ENCODE measurements at places on chromosomes 16 and 17.

- no peak for DNase-seq
These were observed 1.3 kb downstream of the GNGT2 start for GRCh38 chr17:49209061-49209571.

- no peak for DNase-seq
These were observed 28.4 kb upstream of the VWA3A start for GRCh38 chr16:22063888-22064467.

DNA sequence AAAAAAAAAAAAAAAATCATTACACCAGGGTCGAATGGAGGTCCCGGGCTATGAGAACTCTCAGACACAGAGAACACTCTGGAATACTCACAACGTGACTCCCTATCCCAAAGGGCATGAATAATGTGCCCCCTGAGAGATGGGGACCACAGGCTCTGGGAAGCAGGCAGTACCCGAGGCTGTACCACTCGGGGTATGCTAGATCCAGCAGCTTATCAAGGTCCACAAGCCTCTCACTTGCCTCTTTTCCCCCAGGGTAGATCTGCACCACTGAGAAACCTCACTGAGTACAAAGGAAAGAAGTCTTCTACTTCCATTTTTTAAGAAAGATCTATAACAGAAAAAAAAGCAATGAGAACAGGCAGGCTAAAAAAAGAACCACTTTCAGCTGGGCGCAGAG lies 40.5 kb downstream of the WDR59 start:
- no peak for DNase-seq

DNA sequence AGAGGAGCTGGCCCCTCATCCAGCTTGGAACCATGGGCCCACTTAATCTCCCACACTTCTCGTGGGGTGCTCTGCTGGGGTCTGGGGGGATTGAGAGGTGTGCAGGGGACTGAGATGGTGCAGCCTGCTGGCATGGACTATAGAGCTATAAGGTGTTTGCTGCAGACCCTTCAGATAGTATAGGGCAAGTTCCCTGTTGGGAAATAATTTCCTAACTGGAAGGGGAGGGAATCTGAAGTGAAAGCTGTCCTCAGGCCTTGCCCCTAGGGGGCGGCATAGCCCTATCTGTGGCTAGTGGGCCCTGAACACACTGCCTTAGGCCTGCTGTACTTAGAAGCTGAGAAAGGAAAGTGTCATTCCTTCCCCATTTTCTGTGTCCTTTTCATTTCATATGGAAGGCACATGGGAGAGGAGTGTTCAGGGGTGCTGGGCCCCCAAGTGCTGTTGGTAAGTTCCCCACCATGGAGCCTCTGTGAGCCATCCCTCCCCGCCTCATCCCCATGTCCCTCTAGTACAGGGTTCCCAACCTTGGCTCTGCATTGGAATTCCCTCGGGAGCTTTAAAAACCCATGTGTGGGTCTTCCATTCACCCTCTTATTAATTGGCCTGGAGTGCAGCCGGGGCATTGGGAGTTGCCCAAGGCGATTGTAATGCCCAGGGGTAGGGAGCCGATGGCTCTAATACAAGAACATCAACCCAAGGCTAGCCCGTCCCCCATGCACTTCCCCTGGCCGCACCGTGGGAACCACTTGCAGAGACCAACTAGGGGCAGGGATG lies 19.7 kb downstream of the GOSR2 start:
- DNase-seq: peak; percentile 67

GRCh38 chr17:4272213-4272971 lies 8.6 kb upstream of the ANKFY1 start:
- DNase-seq: no peak

DNA sequence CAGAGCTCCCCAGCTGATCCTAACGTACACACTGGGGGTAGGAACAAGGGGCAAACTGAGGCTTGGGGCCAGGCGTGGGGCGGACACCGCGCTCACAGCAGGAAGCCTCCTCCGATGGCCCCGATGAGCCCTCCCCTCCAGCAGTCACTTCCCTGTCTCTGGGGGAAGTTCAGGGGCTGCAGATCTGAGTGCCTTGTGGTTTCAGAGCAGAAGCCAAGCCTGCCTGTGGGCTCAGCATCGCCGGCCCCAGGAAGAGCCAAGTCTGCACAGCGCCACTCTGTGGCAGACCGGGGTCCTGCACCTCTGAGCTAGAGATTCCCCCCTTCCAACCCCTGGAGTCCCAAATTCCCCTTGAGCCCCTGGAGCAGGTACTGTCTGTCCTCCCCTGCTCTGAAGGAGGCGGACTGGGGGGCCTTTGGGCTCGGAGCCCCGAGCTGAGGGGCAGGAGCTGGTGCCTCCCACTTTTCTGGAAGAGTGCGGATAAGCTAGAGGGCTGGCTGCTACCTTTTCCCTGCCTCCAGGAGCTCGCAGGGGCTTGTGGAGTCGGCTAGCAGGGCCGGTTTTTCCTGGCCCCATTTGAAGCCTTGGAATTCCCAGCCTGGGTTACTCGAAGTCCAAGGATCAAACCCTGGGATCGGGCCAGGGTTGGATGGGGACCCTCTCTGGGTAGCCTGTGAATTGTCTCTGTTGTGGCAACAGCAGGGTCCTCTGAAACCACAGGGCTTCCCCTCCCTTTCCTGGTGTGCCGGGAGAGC lies 2.9 kb downstream of the GSE1 start:
- peak; percentile 49 for DNase-seq

Measured in fibroblast of gingiva (primary cell).